Heart right ventricle (tissue), 16 donors: ENCODE measurements at places on chromosomes 3 and 15. TPM values are rescaled to one million over a fixed set of nuclear protein-coding genes. Genes with fewer than 3 reads are reported as not detected.

DNA sequence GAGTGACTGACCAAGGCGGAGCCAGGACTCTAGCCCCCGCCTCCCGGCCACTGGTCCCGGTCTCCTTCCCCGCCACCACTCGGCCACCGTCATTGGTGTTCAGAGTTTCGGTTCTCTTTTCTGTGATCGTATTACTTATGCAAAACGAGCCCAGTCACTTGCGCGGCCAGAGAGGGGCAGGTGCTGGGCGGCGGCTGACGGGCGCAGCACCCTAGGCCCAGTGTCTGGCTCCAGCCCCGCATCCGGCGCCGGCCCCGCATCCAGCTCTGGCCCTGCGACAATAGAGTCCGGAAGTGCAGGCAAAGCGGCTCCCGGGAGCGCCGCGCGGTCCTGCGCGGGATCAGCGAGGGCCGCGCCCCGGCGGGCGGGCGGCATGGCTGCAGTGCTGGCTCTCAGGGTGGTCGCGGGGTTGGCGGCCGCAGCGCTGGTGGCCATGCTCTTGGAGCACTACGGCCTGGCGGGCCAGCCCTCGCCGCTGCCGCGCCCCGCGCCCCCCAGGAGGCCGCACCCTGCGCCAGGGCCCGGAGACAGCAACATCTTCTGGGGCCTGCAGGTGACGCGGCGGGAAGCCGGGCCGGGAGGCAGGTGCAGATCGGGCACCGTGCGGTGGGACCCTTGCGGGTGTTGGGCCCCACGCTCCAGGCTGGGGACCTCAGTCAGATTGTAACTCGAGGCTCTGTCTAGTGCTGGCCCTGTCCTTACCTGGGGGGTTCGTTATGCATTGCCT, at the start of gene TMEM62:
TMEM62 (plus strand) TSS at position 157 of the 727 bp plus-strand sequence; CDS start at position 374, 217 bp downstream.
- peak; percentile 85 for DNase-seq

DNA sequence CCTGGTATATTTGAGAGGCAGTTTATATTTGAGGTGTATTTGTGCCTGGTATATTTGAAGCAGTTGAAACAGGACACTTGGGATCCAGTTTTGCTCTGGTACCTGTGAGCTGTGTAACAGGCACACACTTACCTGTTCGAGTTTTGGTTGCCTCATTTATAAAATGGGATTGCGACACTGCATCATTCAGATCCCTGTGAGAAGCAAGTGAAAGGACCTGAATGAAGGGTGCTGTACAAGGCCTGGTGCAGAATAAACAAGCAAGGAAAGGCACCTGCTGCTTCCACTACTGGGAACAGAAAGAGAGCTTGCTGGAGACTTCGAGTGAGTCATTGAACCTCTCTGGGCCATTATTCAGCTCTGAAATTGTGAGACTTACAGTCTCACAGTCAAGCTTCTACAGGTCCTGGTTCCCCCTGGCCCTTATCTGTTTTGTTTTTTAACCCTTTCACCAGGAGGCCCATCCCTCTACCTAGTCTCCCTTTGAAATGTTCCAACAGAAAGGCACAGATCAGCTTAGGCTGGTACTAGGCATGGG, 11.5 kb downstream of the FETUB start:
- no peak for DNase-seq

DNA sequence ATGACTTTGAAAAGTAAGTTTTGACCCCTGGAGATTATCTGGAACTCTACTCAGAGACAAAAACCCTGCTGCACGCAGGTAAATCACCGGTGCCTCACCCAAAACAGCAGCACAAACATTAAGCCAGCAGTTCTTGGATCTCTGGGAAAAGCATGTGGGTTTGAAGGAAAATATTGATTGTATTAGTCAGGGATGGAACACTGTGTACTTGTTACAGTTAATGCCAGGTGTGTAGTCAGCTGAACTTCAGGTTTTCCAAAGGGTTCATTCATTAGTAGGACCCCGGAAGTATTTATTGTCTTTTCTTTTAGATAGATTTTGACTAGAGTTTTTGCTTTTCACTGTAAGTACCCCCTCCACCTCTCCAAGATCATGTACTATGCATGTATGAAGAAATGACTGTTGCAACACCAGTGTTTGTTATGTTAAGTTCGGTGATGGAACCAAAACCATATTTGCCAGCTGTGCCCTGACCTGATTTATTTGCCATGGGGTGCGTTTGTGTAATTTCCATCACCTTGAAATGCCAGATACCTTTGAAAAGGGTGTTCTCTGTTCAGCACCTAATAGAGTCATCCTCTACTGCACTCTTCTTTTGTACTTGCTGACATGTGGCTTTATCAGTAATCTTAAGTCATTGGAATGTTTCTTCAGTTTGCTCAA, 14.5 kb downstream of the ARHGEF26 start:
- DNase-seq = no peak

DNA sequence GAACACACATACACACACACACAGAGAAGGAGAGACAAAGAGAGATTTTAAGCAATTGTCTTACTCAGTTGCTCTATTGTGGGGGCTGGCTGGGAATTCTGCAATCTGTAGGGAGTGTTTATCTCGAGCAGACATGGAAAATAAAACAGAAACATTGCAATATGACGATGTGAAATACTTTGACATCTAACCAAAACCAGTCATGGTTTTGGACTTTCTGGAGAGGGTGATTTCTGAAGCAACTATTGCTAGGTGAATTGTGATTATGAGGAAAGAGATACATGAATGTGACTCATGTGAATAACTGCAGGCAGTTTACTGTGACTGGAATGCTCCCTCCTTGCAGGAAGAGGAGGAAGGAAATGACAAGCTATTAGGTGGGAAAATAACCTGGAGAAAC, 12.3 kb upstream of the PHLDB2 start:
- no peak for DNase-seq

DNA sequence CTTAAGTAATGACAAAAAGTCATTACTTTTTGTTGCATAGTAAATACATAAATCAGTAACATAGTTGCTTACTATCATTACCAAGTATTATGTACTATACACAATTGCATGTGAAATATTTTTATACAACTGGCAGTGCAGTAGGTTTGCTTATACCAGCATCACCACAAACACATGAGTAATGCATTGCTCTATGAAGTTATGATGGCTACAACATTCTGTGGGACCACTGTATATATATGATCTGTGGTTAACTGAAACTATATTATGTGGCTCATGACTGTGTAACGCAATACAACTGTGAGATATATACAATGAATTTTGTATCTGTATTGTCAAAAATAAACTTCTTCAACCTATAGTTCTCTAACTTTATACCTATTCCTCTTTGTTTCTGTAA, 113.7 kb upstream of the RBMS3 start:
- DNase-seq = no peak

- DNase-seq = no peak
Measured at GRCh38 chr15:66896611-66897010, 168.8 kb upstream of the SMAD3 start.

DNA sequence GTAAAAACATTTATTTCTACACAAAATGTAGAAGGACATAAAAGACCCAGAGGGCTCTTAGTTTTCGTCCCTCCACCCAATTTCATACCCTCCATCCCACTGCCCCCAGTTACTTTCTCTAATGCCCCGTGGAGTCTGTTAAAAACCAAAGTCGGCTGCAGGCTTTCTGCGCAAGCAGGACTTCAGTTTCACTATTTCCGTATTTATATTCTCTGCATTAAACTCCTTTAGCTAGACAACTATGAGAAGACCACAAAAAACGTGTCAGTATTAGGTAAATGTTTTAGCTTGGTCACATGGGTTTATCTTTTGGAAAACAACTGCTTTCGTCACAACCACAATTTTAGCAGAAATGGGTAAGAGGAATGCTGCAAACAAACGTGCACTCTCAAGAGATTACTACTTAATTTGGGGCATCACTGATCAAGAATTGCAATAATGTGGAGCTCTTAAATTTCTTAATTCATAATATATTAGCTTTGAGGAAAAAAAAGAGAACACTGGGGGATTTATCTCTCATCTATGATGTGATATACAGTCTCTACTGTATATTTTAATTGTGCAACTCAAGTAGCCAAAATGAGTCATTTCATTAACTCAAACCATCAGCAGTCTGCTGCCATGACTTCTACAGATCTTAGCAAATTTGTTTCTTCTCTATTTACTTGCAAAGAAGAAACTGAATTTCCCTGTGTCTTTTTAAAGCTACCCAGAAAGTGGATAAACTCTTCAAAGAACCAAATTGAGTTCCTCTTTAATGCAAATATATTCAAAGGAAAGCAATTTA, 740 bp upstream of the NSMCE3 start:
- DNase-seq = no peak

- DNase-seq = no peak
Measured at GRCh38 chr3:20104167-20104661, 64.0 kb downstream of the KAT2B start.

- DNase-seq = no peak
Measured at GRCh38 chr15:31262901-31263671, 63.5 kb upstream of the KLF13 start.

DNA sequence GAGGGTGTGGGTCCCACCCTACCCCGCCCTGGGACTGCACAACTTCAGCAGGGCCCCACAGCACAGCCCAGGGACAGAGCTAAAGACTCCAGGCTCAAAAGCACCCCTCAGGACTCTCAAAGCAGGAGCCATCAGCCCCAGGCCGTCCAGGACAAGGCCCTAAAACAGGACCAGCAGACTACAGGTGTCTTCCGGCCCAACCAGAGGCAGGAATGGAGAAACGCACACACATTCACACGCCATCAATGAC, 26.1 kb downstream of the ATRIP start:
- peak; percentile 24 for DNase-seq

DNA sequence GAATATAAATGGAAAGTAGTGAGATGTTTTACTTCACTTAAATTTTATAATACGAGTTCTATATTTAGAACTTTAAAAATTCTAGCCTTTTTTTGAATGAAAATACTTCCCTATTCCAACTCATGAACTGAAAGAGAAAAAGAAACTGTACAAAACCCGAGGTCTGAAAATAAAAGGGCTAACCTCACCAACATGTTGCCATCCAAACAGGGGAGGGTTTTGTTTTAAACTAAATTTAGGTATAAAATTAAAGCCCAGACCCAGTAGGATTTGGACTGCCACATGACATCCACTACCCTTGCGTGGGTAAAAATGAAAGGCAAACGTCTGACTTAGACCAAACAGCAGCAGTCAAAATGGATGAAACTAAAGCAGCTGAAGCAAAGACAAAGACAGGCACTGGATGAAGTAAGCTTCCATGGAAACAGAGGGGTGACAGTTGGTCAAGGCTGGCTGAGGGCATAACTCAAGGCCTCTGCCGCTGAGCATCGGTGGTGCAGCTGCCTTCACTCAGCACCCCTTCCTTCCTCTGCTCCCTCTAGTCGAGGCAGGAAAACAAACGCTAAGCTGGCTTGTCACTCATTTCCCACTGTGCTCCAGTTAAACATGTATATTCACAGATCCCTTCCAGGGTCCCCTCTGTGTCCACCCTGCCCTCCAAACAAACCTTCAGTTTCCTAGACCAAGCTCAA, 58.1 kb downstream of the TM4SF4 start:
- DNase-seq = no peak

DNA sequence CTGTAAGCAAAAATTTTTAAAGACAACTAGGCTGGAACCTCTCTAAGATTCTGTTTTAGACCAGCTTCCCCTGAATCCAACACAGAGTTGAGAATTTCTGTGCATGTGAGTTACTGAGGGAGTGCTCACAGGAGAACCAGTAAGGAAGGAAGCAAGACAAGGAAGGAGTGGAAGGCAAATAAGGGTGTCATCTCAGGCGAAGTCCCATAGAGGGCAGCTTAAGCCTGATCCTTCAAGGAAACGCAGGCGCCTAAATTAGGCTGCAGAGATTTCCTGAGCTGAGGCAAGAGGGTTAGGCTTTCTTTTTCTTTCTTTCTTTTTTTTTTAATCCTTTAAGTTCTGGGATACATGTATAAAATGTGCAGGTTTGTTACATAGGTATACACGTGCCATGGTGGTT, 36.2 kb upstream of the COL6A6 start:
- DNase-seq = no peak

DNA sequence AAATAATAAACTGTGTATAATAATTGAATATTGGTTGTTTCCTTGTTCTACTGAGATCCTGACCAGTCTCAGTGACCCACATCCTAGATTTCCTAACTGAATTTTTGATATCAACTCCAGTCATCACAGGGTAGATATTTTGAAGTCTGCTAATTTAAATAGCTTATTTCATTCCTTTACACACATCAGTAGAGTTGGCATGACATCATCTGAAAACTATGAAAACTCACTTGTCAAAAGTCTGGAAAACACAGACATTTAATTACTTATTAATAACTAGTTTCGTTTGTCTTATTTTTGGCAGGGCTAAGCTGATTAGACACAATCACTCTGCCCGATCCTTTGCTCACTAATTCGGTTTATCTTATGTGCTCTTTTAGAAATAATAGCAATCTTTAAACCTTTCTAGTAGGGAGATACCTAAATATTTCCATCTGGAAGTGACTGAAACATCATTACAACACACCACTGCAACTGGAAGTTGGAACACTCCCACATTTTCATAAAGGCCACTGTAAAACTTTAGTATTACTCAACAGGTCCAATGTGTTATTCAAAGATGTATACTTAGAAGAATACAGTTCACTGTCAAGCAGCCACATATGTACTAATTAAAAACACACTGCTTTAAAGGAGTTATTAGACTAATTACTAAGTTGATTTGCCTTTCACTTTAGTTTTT, 198.4 kb upstream of the ZNF717 start:
- DNase-seq = no peak

GRCh38 chr15:33007303-33007855, 187.1 kb downstream of the FMN1 start:
- DNase-seq = no peak

GRCh38 chr3:128359060-128359664, 107.5 kb downstream of the DNAJB8 start:
- DNase-seq = no peak

DLL4 gene
- 18.7 TPM for total RNA-seq

CYP1A2 gene
- total RNA-seq = not detected

PLA2G4D gene
- total RNA-seq = not detected

FRMD5 gene
- total RNA-seq = 54.3 TPM
